ENCODE measurements at places on chromosomes 5 and 9.

DNA sequence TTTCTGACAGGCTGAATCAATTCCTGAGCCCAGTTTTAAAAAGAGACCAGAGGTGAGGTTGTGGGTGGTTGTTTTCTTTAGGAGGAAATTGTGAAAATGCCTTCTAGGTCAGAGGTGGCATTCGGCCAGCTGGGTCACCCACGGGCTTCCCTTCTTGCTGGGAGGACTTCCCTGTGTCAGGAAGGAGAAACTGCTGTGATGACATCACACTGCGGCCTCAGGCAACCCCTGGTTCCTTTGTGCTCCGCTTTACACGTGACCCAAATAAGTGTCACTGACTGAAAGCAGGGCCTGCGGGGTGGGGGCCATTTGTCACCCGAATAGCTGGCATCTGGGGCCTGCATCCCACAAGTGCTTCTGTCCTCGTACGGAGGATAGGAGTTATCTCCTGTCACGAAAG, 39.7 kb downstream of the FABP6 start:
- peak; percentile 95 for DNase-seq

DNA sequence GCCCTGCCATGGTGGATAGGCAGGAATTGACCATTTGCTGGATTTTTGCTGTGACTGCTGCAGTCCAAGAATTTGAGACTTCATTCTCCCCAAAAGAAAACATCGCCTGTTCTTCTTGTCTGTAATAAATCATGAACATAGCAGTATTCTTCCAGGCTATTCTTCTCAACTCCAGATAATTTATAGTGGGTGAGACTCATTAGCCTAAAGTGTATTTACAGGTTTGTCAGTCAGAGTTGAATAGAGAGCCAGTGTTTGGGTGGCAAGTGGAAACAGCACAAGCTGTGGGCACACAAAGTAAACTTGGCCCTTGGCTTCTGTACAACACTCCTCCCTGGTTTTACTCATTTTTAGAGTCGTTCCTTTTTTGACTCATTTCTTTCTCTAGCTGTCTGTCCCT, 128.2 kb upstream of the VCAN start:
- no peak for DNase-seq

DNA sequence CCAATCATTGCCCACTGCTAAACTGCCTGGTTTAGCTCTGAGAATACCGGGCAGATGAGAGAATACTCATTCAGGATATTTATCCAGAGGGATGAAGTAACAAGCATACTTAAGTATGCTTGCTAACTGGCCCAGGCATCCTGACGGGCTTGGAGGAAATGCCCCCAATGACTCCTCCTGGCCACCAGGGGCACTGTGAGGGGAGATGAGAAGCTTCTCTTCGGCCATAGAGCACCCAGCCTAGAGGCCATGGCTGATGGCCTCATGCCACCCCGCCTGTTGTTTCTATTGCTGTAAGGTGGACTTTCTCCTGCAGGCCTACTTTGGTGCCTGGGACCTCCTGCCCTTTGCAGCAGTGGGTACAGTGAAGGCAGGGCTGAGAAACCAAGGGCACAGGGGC, 134.5 kb upstream of the FSTL4 start:
- peak; percentile 17 for DNase-seq

- DNase-seq = no peak
Observed at GRCh38 chr5:123131551-123132204, 42.6 kb downstream of the PRDM6 start.

- DNase-seq = peak; percentile 71
Observed at GRCh38 chr9:69971643-69972449, 71.8 kb upstream of the MAMDC2 start.

DNA sequence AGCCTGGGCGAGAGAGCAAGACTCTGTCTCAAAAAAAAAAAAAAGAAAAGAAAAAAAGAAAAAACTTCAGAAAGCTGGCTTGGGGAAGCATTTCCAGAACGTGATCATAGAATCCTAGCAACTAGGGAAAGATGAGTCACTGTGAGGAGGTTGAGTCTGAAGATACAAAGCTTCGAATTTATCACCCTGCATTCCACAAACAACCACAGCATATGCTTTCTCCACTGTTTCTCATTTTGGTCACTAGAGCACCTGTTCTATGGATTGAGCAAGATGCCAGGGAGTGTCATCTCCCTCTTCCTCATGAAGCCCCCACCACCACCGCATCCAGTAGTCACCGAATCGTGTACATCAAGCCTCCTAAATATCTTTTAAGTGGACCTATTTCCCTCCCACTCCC, 37.9 kb downstream of the SEMA5A start:
- no peak for DNase-seq

DNA sequence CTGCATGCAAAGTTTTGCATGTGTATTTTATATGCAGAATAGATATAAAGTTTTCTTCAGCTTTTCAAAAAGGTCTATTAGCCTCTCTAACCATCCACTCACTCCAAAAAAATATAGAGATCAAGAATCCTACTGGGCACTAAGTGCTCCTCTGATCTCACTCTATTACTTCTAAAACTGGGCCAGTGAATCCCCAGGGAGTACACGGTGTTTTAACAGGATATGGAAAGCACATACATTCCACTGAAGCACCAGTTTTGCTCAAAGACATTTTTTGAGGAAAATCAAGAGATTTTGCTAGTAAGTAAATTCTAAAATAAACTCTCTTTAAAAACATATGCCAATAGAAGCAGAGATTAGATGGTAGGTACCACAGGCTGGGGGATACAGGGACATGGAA, 95.2 kb downstream of the DEPDC1B start:
- no peak for DNase-seq

GRCh38 chr5:74618106-74618505, 22.4 kb downstream of the ENC1 start:
- no peak for DNase-seq

DNA sequence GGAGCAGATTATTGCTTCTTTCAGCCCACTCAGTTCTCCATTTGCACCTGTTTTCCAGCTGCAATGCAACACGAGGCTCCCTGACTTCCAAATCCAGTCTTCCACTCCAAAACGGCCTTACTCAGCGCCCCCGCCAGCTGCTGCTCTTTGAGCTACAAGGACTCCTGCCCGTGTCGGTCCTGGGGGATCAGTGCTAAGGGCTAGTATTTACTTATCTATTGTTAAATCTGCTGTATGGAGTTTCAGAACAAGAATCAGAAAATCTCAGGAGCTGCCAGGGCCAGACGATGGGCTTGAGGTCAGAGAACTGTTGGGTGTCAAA, 44.1 kb downstream of the OR2V1 start:
- no peak for DNase-seq

All from inflammatory macrophage treated with lipopolysaccharide for 1 hour (primary cell).